ENCODE measurements at places on chromosomes 3 and 15.

DNA sequence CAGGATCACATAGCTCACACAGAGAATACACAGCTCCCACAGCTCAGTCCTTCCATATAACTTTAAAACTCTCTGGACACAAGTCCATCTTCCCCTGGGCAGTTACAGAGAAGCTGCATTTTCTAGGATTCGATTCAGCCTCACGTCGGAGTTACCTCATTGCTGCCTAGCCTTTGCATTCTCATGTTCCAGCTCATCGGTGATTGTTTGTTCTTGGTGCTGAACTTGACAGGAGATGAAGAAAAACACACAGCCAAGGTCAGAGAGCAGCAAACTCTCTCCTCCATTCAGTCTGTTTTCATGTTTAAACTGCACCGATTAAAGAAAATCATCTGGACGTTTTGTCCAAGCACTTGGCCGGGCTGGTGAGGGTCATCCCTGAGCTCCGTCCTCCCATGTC lies 375.5 kb upstream of the CFAP20DC start:
- DNase-seq = no peak

DNA sequence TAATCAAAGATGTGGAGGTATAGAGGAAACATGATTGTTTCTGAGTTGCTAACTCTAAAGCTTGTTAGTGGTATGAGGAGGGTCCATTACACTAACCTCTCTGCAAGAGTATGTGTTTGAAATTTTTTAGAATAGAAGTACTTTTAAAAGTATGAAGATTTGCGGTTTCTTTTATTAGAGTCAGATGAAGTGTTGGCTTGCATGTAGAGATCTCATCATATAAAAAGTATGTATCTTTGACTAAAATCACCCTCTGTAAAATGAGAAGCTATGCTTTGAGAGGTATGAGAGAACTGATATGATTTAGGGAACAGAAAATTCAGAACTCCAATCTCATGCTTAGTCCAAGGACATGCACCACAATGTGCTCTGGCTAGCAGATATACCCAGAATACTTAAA lies 140.4 kb upstream of the MBNL1 start:
- no peak for DNase-seq

DNA sequence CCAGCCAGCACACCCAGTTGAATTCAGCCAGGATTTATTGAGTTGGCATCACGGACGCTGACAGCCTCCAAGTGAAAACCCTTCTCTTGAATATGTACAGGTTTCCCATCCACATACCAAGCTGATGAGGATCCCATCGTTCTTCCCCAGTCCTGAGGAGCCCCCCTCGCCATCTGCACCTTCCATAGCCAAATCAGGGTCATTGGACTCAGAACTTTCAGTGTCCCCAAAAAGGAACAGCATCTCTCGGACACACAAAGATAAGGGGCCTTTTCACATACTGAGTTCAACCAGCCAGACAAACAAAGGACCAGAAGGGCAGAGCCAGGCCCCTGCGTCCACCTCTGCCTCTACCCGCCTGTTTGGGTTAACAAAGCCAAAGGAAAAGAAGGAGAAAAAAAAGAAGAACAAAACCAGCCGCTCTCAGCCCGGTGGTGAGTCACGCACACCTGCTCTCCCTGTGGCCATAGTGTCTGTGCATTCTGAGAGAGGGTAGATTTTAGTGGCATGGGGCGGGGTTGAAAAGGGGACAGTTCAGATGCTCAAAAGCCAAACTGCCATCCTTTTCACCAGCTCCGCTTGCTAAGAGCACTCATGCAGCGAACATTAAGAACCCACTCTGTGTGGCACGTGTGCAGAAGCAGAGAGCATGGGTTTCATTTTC lies 51.2 kb downstream of the KLHL25 start:
- no peak for DNase-seq

GRCh38 chr3:15294929-15295328 lies 37.5 kb downstream of the SH3BP5 start:
- no peak for DNase-seq

DNA sequence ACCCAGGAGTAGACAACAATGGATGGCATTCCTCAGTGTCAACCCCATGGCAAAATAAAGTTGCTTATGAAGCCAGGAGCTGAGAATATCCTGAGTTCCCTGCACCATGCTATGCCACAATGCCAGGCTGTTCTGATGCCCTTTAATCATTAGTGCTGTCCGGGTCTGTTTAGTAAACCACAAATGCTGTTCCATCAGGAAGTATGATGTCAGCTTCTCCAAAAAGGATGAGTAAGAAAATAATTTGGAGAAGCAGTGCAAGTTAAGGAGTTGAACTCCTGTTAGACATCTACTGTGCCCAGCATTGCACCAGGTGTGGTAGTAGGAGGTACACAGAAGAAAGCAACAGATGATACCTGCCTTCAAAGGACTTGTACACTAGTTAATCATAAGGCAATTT lies 67.9 kb upstream of the GUCA1C start:
- DNase-seq = no peak

DNA sequence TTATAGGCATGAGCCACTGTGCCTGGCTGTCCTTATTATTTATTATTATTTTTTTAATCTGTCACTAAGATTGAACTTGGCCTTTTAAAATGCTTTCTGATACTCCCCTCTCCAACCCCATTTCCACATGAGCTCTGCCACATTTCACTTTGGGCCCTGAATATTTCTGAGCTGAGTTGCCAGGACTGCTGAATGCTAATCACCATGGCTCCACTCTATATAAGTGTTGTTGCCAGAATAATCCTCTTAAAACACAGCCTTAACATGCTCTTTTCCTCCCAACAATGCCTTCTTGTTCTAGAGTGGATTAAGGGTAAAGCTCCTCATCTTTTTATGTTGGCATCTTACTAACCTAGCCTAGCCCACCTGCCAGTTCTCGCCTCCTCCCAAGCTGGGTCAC lies 124.4 kb downstream of the PDZRN3 start:
- DNase-seq = no peak

- no peak for DNase-seq
Measured at GRCh38 chr15:98805434-98806274, 157.3 kb downstream of the IGF1R start.

GRCh38 chr15:60957111-60957510 lies 272.0 kb downstream of the RORA start:
- DNase-seq = no peak

- DNase-seq = no peak
Measured at GRCh38 chr15:31448635-31448979, 122.0 kb downstream of the KLF13 start.

- DNase-seq = no peak
Measured at GRCh38 chr3:143276592-143276991, 157.0 kb downstream of the CHST2 start.

- DNase-seq = no peak
Measured at GRCh38 chr15:25136119-25136518, 181.3 kb downstream of the SNRPN start.
